Psoas muscle (tissue), 8 donors: ENCODE measurements at places on chromosomes 2 and 18. TPM values are rescaled to one million over a fixed set of nuclear protein-coding genes. Genes with fewer than 3 reads are reported as not detected.

CACNB4 gene
- 0.25 TPM for total RNA-seq

RAB17 gene
- total RNA-seq = 1.5 TPM

C2orf76 gene
- 7.2 TPM for total RNA-seq

RTP5 gene
- not detected for total RNA-seq

TRPM8 gene
- not detected for total RNA-seq

KCNK3 gene
- total RNA-seq = 0.15 TPM

FEV gene
- not detected for total RNA-seq

NTSR2 gene
- total RNA-seq = not detected

UGT1A8 gene
- total RNA-seq = not detected

DPY30 gene
- 35.6 TPM for total RNA-seq

FSIP2 gene
- 0.26 TPM for total RNA-seq
